Stimulated activated CD4-positive, alpha-beta T cell treated with anti-CD3 and anti-CD28 coated beads, Interleukin-15, amount 100 ng/mL, for 48 hours (primary cell): ENCODE measurements at places on chromosomes 12 and 14.
A peak's percentile ranks its signal among the peaks of the same experiment; 100 is the strongest.

DNA sequence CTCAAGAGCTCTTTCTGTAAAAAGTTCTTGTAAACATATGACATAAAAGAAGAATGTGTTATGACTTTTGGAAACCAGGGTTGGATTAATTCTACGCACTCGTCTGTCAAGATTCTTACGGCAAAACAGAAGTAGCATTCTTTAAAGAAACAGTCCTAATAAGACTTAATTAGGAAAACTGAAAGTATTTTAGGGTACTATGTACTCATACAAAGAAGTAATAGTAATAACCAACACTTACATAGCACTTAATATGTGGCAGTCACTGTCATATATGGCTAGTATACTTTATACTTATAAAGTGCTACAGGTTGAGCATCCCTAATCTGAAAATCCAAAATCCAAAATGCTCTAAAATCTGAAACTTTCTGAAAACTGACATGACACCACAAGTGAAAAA lies 72.9 kb upstream of the ST8SIA1 start:
- DNase-seq: no peak

- DNase-seq: no peak
Observed at GRCh38 chr12:113720629-113721028, 245.5 kb downstream of the RBM19 start.

GRCh38 chr12:3655328-3655900 lies 97.5 kb downstream of the CRACR2A start:
- no peak for DNase-seq

GRCh38 chr14:32306549-32306948 lies 22.5 kb upstream of the AKAP6 start:
- DNase-seq: no peak

DNA sequence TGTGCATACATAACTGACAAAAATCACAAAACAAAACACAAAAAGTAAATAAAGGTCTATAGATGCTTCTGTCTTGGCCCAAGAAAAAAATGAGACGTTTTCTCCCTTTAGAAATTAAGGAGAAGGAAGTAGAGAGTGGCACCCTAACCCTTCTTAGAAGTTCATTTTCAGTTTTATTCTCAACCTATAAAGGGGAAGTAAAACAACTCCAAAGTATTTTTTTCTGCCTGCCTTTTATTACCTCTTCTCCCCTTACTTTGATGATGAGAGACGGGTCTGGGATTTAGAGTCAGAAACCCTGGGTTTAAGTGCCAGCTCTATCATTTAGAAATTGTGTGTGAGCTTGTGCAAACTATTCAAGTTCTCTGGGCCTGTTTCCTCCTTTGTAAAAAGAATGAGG lies 2.8 kb downstream of the PRIM1 start:
- DNase-seq: no peak

GRCh38 chr14:104116288-104116755 lies 22.1 kb upstream of the KIF26A start:
- DNase-seq: no peak

GRCh38 chr14:20794644-20795369 lies 7.8 kb downstream of the RNASE1 start:
- no peak for DNase-seq

DNA sequence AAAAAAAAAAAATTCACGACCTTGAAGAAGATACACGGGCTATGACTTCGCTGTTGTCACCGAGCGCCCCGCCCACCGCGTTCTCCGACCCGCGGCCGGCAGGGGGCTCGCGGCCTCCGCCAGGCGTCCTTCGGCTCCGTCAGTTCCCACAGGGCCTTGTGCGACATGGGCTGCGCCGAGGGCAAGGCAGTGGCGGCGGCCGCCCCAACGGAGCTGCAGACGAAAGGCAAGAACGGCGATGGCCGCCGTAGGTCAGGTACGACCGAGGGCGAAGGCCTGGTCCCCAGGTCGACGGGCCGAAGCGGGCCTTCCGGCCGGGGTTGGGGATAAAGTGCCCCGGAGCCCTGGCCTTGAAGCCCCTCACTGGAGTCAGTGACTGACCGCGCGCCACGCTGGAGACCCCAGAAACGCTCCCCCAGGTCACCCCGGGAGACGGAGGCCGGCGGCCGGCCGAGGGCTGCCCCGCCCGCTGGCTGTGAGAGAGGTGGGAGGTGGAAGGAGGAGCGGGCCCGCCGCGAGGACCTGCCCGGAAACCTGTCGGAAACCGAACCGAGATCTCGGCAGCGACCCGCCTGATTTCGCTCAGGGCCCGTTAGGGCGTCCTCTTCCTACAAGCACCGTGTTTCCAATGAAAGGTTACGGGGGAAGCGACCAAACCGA lies at the start of gene TXNRD1:
Gene TXNRD1 (plus strand): TSS at position 142 of the 660 bp plus-strand sequence. CDS start 24 bp downstream, at position 166.
- DNase-seq: peak; percentile 80

- no peak for DNase-seq
Observed at GRCh38 chr12:104620837-104621531, 164.2 kb downstream of the CHST11 start.

GRCh38 chr14:69932391-69932790 lies 53.2 kb downstream of the SMOC1 start:
- no peak for DNase-seq

GRCh38 chr12:49564686-49565405 lies 3.1 kb downstream of the MCRS1 start:
- DNase-seq: no peak

DNA sequence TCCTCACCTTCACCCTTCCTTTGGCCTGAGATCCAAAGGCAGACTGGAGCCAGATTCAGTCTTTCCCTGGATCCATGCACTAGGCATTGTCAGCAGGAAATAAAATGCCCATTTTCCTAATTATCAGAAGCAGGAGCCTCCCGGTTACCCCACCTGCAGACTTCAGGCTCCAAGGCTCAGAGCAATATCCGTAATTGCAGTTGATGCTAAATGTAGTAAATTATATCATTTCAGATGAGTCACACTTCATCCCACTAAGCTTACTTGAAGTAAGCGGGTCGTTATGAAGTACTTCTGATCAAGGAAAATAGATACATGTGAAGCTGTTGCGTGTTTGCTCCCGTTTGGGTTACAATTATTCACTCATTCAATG lies 110.7 kb upstream of the SFSWAP start:
- DNase-seq: no peak

DNA sequence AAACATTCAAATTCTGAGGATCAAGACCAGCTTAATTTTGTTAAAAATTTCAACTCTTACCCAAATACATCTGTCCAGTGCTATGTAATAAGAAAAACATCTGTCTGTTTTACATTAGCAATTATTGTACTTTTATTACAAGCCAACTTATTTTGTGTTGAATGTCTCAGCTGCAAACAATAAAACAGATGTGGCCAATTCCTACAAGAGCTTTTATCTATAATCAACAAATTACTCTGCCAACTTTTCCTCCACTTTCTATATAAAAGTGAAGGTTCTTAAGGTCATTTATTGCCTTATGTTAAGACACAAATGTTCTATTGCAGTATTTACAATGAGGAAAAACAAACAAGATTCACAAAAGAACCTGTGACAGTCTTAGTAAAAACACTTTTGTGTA lies 72.7 kb downstream of the NOVA1 start:
- DNase-seq: no peak

DNA sequence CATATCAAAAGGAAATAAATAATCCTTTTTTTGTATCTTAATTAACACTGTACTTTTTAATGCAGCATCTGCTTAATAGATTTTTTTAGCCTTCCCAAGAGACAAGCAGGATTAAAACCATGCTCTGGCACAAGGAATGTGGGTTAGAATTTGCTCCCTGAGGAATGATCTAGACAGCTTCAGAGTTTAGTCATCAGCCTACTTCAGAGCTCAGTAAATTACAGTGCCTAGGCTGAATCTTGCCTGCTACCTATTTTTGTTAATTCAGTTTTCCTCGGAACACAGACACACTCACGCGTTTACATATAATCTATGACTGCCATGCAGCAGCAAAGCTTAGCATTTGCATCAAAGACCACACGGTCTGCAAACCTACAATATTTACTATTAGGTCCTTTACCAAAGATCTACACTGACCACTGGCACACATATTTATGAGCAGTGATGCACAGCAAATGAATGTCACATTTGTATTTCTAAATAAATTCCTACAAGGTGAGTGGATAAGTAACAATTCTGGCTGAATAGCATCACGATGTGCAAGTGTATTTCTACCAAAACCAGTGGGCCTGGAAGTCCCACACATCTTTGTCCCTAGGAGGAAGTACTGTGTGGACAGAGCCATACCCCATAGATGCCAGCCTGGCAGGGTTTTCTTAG lies 309.8 kb upstream of the TMEM132C start:
- DNase-seq: no peak

DNA sequence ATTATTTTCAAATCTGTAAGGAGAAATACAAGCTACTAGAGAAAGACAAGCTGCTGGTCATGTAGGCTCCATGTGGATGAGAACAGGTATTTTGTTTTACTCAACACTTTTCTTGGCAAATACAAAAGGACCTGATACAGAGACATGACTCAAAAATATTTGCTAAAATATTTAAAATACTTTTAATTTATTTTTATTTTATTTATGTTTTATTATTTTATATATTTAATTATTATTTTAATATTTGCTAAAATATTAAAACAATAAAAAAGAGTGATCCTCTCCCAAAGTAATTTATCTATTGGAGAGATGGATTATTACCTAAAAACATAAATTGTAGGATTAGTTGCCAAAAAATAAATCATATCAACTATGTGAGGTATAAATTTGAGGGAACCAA lies 808.9 kb upstream of the SEL1L start:
- no peak for DNase-seq

- no peak for DNase-seq
Observed at GRCh38 chr12:16271062-16271461, 6.4 kb downstream of the SLC15A5 start.

DNA sequence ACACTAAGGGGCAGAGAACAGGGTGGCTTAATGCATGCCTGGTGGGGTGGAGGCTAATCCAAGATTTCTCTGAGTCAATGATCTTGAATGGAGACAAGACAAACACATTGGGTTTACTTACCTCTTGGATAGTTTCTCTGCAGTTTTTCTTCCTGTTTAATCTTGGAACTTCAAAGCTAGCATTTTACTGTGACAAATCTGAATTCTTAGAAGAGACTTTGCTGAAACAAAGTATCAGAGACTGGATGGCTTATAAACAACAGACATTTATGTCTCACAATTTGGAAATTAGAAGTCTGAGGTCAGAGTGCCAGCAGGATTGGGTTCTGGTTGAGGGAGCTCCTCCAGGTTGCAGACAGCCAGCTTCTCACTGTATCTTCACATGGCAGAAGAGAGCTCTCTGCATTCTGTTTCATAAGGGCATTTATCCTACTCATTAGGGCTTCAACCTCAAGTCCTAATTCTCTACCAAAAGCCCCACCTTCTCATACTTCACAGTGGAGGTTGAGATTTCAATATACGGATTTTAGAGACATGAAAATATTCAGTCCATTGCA lies 921.8 kb downstream of the VRK1 start:
- no peak for DNase-seq

DNA sequence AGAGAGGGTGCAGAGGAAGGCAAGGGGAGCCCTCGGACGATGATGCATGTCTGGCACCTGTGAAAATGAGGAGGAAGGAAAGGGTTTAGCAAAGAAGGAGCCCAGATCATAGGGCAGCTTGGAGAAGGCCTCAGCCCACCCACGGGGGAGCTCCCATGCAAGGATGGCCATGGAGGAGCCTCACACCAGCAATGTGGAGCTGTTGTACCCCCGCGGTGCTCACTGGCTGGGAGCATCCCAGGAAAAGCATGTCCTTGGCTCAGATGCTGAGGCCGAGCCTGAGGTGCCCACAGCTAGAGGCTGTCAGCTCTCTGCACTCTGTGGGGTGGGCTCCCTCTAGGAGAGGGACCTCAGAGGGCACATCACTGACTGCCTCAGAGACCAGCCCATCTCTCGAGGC lies 622.6 kb downstream of the AACS start:
- no peak for DNase-seq

DNA sequence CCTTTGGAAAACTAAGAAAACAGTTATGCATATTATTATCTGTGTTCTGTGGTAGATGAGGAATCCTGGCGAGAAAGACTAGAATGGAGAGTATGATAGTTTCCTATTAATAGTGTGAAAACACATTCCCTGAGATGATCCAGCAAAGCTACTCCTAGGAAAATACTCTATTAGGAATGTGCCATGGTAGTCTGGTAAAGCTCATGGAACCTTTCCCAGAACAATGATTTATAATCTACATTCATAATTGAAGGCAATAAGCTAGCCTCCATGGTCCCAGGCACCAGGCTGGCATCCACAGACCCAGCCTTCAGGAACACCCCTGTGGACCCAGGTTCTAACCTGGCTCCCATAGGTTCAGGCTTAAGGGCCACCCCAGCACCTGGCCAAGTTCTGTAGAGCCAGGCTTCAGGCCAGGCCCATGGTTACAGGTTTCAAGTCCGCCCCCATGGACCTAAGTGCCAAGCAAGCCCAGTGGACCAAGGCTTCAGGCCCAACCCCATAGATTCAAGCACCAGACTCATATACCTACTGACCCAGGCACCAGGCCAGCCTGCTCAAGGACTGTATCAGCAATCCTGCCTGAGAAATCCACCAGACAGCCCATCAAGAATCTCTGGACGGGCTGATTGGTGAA lies 72.2 kb downstream of the ITPR2 start:
- DNase-seq: no peak

- DNase-seq: no peak
Observed at GRCh38 chr12:26919216-26919555, 18.6 kb downstream of the INTS13 start.

GRCh38 chr12:105930557-105931503 lies 207.9 kb downstream of the NUAK1 start:
- DNase-seq: no peak

DNA sequence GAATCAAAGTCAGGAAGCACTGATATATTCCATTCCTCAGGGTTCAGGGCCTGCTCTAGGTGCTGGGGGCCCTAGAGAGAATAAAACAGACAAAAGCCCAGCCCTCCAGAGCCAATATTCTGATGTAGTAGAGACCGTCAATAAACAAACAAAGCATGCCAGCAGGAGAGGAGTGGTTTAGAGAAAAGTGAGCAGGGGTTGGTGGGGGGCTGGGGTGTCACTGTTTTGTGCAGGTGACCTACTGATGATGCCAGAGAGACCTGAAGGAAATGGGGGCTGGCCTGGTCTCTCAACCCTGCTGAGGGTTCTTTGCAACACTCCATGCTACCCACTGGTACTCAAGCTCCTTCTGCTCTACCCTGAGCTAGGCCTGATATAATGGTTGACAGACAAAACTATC lies 26.5 kb downstream of the IL26 start:
- DNase-seq: no peak

GRCh38 chr12:77786675-77787074 lies 44.0 kb upstream of the NAV3 start:
- no peak for DNase-seq

- no peak for DNase-seq
Observed at GRCh38 chr12:98446682-98447081, 68.7 kb upstream of the TMPO start.
